ENCODE measurements at places on chromosomes 1 and 21.

- no peak for DNase-seq
These were observed 26.0 kb upstream of the FMO2 start for GRCh38 chr1:171159148-171159547.

DNA sequence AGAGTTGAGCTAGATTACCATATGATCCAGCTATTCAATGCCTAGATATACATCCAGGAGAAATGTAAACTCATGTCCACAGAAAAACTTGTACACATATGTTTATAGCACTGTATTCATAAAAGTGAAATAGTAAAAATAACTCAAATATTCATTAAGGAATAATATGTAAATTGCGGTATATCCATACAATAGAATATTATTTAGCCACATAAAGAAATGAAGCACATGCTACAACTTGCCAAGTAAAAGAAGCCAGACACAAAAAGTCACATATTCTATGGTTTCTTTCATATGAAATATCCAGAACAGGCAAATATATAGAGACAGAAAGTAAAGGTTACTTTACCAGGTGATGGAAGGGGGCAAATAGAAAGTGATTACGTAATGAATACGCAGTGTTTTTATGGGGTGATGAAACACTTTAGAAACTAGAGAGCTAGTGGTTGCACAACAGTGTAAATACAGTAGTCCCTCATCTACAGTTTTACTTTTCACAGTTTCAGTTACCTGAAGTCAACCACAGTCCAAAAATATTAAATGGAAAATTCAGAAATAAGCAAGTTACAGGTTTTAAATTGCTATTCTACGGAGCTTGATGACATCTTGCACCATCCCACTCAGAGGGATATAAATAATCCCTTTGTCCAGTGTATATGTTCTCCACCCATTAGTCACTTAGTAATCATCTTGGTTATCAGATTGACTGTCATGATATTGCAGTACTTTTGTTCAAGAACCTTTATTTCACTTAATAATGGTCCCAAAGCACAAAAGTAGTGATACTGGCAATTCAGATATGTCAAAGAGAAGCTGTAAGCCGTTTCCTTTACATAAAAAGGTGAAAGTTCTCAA lies 62.3 kb downstream of the ZNF644 start:
- no peak for DNase-seq

GRCh38 chr1:53196017-53196484 lies 573 bp upstream of the CPT2 start:
- DNase-seq = no peak

DNA sequence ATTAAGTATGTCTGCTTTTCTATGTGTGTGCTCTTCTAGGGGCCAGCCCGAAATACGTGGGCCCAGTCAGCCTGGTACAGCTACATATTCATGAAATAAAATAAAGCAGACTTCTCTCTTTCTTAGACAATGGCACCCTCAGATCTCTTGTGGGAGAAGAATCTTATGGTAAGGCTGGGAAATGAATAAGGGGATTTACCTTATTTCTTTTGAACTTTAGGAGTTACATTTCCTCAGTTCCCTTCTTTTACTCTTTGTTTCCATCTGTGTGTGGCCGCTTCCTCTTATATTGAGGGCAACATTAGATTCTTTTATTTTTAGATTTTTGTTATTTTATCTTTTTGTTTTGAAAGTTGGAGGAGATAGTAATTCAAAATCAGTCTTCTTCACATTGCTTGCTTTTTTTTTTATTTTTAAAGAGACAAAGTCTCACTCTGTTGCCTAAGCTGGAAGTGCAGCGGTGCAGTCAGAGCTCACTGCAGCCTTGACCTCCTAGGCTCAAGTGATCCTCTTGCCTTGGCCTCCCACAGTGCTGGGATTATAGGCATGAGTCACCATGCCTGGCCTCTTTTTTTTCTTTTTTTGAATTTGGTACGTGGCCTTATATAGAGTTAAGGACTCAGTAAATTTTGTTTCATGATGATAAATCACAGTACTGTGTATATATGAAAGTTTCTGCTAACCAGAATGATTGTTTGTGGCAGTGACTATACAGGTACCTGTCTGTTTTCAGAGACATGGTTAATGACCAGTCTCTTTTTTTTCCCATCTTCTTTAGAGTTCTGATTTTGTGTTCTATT lies 9.1 kb downstream of the LAMC1 start:
- no peak for DNase-seq

DNA sequence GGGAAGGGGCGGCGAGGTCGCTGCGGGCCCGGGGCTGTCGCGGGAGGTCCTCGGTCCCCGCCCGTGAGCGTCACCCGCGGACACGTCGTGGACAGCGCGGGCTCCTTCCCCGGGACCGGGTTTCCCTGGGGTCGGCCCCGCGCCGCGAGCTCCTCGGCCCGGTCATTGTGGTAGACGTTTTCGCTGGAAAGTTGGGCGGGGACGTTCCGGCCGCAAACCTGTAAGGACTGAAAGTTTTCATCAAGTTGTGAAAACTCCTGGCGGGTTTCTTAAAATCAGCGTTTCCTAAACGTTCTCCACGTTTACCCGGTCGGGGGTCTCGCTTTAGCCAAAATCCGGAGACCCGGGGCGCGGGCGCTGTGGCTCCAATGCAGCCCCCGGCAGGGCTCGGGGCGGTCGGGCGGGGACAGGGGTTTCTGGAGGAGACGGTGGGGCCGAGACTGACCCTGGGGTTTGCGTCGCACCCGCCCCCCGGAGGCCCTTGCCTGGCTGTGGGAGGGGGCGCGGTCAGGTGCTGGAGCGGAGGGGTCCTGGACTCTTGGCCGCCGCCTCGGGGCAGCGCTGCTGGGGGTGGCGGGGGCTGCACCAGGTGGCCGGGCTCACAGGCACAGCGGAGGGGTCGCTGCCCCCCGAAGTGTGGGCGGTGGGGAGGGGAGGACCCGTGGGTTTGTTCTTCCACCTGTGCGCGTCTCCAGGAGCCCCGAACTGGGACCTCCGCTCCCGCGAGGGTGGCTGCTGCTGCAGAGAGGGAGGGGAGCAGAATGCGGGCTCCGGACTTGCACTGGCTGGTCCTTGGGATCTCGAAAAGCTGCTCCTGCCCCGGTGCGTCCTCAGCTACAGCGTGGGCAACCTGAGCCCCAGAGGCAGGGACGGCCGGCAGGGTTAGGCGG lies 827 bp downstream of the PRKCZ start:
- DNase-seq = no peak
